ENCODE measurements at places on chromosomes 12 and 14.

DNA sequence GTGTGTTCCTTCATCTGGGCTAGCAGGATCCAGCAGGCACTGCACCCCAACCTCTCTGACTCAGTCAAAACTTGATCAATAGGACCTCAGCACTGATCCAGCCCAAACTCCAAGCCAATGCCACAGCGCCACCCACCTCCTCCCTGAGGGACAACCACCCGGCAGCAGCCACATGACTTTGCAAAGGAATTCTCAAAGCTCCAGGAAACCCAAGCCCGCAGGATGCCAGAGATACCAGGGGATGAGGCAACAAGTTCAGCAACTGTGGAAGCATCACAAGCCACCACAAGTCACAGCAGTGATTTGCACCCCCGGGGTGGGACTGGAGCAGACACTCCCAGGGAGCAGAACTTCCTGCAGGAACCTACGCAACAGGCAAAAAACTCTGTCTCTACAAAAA lies 37.3 kb downstream of the ACTN1 start:
- no peak for DNase-seq

GRCh38 chr14:35418093-35418492 lies 13.5 kb upstream of the NFKBIA start:
- no peak for DNase-seq

DNA sequence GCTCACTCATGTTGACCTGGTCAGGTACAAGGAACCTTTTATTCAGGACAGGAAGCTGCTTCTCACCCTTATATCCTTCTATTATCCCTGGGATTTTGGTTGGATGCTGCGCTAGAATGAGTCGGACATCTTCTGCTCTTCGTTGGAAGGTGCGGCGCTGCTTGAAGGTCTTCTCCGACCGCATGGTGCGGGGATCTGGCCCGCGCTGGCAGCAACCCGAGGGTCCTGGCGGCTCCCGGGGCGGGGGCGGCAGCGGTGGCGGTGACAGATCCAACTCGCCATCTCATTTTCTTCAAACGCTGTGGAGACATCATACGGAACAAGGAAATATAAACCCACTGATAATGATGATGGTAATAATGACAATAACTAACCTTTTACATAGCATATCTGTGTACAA lies 126.3 kb downstream of the ATXN7L3B start:
- DNase-seq: no peak

GRCh38 chr12:9742661-9743060 lies 9.8 kb upstream of the CLECL1 start:
- DNase-seq: no peak

DNA sequence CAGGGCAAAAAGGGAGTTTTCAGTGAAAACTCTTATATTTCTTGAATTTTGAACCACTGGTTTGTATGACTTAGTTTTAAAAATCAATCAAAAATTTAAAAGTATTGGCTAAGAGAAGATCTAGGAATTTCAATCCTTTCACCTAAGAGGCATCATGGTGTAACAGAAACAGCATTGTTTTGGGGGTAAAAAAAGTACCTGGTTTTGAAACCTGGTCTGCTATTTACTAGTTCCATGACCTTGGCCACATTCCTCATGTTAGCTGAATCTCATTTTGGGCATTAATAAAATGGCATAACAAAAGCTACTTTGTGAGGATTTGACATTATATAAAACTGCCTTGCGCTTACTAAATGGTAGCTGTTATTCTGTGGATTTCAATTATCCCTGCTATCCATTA lies 16.7 kb upstream of the GNPNAT1 start:
- no peak for DNase-seq

- no peak for DNase-seq
Observed at GRCh38 chr14:51550636-51551035, 101.1 kb upstream of the FRMD6 start.

GRCh38 chr12:132210223-132211055 lies 66.2 kb downstream of the NOC4L start:
- no peak for DNase-seq
